ENCODE measurements at places on chromosomes 7 and 10.
A peak's percentile ranks its signal among the peaks of the same experiment; 100 is the strongest.

DNA sequence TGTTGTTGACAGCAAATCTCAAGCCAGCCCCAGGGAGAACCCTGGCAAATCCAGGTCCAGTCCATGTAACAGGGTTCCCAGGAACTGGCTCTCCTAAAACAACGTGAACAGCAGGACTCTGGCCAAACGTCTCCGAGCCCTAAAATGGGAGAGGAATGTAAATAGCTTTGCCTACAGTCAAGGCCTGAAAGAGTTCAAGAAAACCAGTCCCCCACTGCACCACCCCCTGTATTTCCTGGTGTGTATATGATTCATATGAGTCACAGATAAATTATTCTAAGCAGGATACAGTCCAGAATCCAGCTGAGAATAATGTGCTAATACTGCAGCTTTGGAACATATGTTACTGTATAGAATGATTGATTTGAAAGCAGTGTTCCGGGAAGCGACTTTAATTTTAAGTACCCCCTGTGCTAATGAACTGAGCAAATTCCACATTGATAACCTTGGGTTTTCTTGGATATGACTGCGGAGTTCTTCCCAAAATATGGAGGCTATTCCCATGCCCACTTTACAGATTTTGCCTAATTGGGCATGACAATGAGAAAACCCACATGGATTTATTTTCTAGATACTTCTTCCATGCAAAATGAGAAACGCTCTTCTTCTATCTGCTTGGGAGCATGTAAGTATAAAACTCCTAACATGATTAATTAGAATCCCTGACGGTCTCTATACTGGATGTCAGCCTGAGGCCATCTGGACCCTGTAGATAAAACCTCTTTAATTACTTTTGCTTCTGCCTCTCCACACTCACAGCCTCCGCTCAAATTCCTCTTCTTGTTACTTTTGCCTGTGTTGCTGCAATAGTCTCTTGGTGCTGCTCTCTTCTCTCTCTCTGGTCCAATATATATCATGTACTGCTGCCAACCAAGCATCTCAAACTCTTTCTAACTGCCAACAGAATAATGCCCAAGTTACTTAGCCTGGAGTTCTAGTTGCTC, 50.2 kb downstream of the LAMB4 start:
- peak; percentile 84 for DNase-seq

DNA sequence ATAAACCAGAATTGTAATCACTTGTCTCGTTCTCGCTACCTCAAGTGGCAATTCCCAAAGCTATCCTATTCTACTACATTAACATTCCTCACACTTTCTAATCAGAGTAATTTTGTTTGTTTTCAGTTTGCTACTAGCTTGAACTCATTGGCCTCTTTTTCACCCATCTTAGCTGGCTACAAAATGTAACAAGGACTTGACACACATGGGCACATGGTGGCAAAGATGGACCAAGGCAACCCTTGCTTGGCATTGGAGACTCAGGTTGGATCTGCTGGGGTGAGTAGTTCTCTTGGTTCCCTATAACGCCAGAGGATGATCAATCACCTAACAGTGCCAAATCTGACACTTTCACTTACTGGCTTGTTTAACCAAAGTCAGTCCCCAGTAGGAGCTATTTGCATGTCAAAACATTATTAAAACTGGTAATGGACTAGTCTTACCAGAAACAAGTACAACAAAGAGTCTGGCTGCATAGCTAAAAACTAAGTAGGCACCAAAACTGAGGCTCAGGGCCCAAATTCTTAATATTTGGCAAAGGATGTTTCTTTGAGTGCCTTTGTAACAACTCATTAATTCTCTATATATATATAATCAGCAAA, 1.9 kb downstream of the USP6NL start:
- DNase-seq = no peak

DNA sequence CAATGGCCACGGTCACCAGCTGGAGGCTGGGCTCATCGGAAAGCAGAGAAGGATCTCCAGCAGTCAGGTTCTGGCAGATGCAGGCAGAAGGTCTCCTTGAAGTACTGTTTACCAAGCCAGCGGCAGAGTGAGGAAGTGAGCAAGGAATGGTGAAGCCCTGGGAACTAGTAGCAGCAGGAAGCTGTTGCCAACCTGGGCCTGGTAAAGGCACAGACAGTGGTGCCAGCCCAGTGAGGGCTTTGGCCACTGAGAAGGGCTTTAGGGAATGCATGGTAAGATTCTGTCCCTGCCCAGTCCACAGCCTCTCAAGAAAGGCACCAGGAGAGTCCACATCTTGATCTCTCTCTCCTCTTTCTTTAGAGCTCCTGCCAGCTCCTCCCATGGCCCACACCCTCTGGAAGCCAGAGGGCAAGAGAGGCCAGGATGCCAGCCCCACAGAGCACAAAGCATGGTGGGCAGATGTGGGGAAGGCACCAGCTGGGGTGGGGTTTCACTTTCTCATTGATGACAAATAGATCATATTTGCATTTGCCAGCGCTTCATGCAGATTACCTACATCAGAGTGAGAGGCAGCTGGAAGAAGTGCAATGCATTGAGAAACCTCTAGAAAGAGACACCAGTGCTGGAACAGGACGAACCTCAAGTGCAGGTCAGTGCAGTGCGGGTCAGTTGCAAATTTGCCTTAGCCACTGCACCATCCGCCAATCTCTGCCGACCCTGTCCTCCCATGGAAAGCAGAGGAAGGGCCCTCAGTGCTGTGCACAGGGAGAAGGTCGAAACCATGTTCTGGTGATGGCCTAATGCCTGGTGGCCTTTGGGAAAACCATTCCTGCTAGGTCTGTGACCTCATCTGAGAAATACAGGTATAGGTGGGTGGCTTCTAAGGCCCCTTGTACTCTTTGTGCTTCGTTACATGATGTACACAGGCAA, 667.8 kb upstream of the MKI67 start:
- no peak for DNase-seq

DNA sequence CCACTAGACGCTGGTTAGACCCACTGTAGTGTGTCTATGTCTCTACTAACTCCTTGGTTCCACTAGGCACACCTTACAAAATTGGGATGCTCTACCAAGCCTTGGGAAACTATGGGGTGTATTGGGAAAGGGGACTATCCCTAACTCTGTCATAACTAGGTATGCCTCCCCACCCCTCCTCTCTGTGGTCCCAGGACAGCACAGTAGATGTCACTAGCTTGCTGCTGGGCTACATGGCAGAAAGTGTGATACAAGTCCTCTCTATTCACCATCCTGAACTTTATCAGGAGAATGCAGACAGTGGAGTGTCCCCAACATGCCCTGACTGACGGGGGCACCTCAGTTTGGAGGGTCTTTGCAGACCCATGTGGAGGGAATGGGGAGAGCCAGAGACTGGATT, 30.3 kb upstream of the TMEM273 start:
- DNase-seq = no peak

DNA sequence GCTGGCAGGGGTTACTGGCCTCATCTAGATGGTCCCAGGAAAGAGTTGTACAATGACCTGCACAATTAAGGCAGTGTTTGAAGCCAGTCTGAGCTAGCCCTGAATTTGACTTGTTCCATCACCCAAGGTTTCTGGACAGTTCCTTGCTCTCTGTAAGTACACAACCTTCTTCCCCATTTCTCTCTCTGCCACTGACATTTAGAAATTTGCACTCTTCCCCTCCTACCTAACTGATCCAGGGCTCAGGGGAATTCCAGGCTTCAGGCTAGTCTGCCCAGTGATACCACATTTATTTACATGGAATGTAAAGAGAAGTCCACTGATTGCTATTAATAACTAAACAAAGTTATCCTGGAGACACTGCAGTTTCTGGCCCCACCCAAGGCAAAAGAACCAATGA, 139.0 kb upstream of the GPR26 start:
- DNase-seq = no peak

GRCh38 chr7:82705517-82706260, 262.1 kb upstream of the CACNA2D1 start:
- no peak for DNase-seq

- DNase-seq = no peak
Observed at GRCh38 chr10:110022716-110023504, 15.1 kb downstream of the ADD3 start.

GRCh38 chr10:83929399-83929798, 209.9 kb upstream of the GHITM start:
- DNase-seq = no peak

DNA sequence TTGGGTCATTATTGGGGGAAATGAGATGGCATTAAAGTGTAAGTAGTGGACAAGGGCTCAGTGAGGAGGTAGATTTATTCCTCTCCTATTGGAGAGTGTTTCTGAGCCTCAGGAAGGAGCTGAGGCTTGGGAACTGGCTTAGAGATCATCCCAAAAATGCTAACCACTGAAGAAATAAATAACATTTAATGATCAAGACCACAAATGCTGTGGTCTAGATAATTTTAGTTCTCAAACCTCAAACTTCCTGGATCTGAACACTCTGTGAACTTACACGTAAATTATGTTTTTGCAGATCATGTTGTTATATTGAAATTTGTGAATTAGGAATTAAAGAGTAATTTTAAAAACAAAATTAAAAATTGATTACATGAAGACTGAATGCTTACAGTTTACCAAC, 27.3 kb downstream of the MDFIC start:
- peak; percentile 78 for DNase-seq

- no peak for DNase-seq
Observed at GRCh38 chr7:141956084-141956483, 9.3 kb upstream of the CLEC5A start.
